ENCODE measurements at places on chromosomes 7 and 10.
A peak's percentile ranks its signal among the peaks of the same experiment; 100 is the strongest.

- H3K36me3 ChIP-seq = no peaks in the 10 kb centered on the region
- H3K27ac ChIP-seq = no peak overlapping the region
- H3K4me1 ChIP-seq = no peaks in the 10 kb centered on the region
- H3K4me3 ChIP-seq = no peak overlapping the region
- DNase-seq = no peak
Measured at GRCh38 chr7:29077176-29077575, 69.2 kb downstream of the CPVL start.

- no peak for DNase-seq
- peaks cover 25% of the 10 kb centered on the region for H3K36me3 ChIP-seq
- H3K4me1 ChIP-seq = peaks cover 6% of the 10 kb centered on the region
Measured at GRCh38 chr7:23334482-23335056, 35.4 kb downstream of the MALSU1 start.

DNA sequence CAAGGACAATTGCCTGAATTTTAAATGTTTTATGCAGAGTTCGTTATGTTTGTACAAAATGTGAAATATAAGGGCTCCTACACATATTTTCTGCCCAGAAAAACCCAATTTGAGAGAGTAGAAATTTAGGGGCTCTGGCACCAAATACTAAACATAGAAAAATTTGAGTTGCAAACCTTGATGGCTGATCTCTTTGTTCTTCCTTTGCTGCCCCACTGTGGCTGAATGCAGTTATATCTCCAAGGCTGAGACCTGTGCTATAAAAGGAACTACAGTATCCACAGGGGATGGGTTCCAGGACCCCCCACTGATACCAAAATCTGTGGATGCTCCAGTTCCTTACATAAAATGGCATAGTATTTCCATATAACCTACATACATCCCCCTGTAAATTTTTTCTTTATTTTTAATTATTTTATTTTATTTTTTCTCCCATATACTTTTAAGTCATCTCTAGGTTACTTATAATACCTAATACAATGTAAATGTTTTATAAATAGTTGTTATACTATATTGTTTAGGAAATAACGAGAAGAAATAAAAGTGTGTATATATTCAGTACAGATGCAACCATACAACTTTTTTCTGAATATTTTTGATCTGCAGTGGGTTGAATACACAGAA is 22.5 kb downstream of the CFAP43 start:
- H3K27ac ChIP-seq = no peak overlapping the region
- no peaks in the 10 kb centered on the region for H3K36me3 ChIP-seq
- H3K4me3 ChIP-seq = no peak overlapping the region
- peaks cover 1% of the 10 kb centered on the region for H3K27me3 ChIP-seq
- DNase-seq = peak; percentile 51

DNA sequence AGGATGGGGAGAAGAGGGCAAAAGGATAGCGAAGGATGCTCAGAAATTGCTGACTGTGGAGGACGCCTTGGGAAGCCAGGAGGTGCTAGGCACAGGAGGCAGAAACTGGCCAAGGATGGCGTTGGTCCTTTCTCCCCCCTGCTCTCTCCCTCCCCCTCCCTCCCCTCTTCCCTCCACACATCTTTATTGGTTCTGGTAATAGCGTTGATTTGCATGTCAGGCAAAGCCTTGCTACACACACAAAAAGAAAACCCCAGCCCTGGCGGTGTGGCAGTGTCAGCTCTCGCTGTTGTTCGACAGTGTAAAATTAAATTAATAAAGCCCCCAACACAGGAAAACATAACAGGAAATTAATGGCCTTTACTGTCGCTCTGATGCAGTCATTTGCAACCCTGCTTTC is 47.2 kb downstream of the PAX2 start:
- no peak overlapping the region for H3K4me3 ChIP-seq
- peaks cover 5% of the 10 kb centered on the region for H3K27me3 ChIP-seq

GRCh38 chr7:84336766-84337165 is 142.2 kb upstream of the SEMA3A start:
- H3K4me1 ChIP-seq = no peaks in the 10 kb centered on the region
- H3K4me3 ChIP-seq = no peak overlapping the region
- no peak for DNase-seq
- no peaks in the 10 kb centered on the region for H3K27me3 ChIP-seq

DNA sequence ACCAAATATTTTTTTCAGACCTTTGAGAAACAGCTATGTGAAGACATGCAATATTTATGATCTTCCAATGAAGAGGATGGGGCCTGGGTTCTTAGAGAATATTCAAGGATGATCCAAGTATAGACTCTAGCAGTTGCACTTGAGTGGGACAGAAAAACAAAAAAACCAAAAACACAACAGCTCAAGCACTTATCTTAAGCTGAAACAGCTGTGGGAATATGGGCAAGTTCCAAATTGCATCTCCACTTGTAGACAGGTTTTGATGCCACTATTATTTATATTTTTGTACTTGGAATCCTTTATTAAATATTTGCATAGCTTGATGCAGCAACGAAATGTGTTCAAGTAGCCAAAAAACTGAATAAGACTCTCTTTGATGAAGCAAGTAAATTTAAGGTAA is 2.2 kb upstream of the PDK4 start:
- H3K4me1 ChIP-seq = peaks cover 11% of the 10 kb centered on the region
- H3K36me3 ChIP-seq = no peaks in the 10 kb centered on the region
- H3K27ac ChIP-seq = no peak overlapping the region
- H3K4me3 ChIP-seq = no peak overlapping the region
- no peak for DNase-seq
- peaks cover 7% of the 10 kb centered on the region for H3K27me3 ChIP-seq

DNA sequence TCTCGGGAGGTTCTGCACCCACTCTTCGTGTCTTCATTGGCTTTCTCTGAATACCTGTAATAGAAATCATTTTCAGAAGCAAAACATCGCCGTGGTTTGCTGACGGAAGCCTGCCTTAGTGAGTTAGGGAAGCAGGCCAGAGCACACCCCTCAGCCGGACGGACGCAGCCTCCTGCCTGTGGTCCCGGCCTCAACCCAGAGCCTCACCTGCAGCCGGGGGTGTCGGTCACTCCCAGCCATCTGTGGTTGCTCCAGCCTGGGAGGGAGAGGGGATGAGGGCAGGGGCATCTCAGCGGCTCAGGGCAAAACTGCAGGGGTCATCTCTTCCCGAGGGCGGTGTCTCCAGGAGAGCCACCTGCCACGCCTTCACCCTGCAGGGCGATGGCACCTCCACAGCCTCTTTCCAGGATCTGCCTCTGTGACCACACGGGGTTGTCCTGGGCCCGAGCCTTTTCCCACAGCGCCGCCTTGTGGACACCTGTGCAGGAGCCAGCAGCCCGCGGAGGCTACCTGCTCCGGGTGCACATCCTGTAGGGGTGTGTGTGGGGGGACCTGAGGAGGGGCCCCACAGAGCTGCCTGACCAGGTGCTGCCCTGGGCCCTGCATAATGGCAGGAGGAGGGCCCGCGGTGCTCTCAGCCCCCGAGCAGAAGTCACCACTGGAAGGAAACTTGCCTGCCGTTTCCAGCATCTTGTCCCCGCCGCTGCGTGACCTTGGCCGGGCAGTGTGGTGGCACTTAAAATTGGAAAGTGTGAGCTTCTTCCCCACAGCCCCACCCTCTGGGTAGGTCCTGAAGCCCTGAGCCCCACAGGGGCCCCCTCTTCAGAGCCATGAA is 21.6 kb upstream of the AP5Z1 start:
- no peak overlapping the region for H3K4me3 ChIP-seq
- peak overlapping the region; percentile 57 for H3K27ac ChIP-seq
- H3K36me3 ChIP-seq = peaks cover 27% of the 10 kb centered on the region

- no peak overlapping the region for H3K27ac ChIP-seq
- no peaks in the 10 kb centered on the region for H3K36me3 ChIP-seq
- H3K4me3 ChIP-seq = no peak overlapping the region
- H3K4me1 ChIP-seq = no peaks in the 10 kb centered on the region
- DNase-seq = no peak
- H3K27me3 ChIP-seq = peaks cover 4% of the 10 kb centered on the region
Measured at GRCh38 chr10:98570834-98571233, 124.1 kb upstream of the HPS1 start.

GRCh38 chr10:26746061-26746460 is 48.6 kb downstream of the PDSS1 start:
- DNase-seq = no peak
- H3K27me3 ChIP-seq = no peaks in the 10 kb centered on the region
- peaks cover 5% of the 10 kb centered on the region for H3K4me1 ChIP-seq
- H3K36me3 ChIP-seq = peaks cover 12% of the 10 kb centered on the region
- H3K27ac ChIP-seq = no peak overlapping the region
